ENCODE measurements at places on chromosomes 4 and X. TPM values are rescaled to one million over a fixed set of nuclear protein-coding genes. Genes with fewer than 3 reads are reported as not detected.

DNA sequence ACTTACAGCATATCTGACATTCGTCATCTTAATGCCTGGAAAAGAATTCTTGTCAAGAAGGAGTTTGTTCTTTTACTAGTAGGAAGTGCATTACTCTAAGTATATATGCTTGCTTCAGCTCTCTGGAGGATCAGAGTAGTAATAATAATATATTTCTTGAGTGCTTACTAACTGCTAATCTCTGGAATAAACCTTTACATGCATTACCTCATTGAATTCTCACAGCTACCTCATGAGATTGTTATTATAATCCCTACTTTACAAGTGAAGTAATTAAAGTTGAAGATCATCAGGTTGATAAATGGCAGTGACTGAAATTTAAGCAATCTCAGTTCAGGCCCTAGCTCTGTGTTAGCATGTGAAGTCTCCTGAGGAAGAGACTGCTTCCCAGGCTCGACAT lies 115.0 kb upstream of the PDE5A start:
- no peak for DNase-seq

The NSG1 gene
- total RNA-seq = not detected

DNA sequence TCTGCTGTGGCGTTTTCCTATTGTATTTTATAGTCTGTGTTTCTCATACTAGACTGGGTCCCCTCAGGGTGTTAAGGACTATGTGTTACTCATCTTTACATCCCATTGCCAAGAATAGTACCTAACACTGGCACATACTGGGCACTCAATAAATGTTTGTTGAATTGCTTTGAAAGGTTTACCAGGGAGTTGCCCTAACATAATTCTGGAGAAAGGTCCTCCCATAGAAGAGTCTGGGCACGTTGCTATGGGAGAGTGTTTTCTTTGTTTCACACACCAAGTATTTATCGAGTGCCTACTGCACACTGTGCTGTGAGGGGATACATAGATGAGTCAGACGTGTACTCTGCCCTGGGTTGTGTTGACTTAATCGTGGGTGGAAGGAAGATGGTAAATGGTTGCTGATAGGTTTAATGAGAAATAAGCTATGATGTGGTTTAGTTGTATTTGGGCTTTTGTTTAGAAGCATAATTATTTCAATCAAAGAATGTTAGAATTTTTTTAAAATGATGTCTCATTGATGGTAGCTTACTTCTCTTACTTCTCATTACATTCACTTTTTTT lies 42.9 kb downstream of the AFF1 start:
- DNase-seq = peak; percentile 57

The SPOCK3 gene
- total RNA-seq = 0.51 TPM

DNA sequence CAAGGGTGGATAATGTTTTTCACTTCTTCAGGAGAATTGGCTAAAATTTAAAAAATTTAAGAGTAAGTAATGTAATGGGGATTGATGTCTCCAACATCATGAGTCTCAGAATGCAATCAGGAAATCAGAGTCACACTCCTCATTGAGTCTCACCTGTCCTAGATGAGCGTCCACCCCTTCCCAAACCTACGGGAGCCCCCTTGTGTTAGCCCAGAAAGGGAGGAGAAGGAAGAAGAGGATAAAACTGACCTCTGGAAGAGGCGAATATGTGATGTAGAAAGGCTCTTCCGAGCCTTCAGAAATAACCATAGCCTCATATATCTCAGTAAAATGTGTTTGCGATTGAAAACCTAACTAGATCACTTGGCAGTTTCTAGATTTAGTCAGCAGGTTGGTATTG lies 157.1 kb downstream of the DCLK2 start:
- no peak for DNase-seq

DNA sequence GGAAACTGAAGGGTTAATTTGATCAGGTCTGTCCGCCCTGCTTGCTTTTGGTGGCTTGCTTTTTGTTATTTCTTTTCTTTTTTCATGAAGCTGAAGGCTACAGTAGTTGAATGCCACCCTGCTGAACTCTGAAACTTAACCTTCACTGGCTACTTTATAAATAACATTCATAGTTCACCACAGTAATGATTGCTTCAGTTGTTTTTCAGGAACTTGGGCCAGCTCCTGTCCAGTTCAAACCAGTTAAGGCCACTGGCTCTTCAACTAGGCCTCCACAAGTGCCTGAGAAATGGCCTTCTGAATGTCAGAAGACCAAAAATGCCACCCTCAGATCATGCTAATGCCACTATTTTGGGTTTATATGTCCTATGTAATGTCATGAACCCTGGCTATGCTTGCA lies 7.7 kb upstream of the ASB9 start:
- no peak for DNase-seq

The SPARCL1 gene
- total RNA-seq = not detected

The C4orf50 gene
- not detected for total RNA-seq

- no peak for DNase-seq
Observed at GRCh38 chrX:63739885-63740284, 45.1 kb downstream of the ARHGEF9 start.

The SMIM20 gene
- 21.0 TPM for total RNA-seq

- DNase-seq = no peak
Observed at GRCh38 chr4:184536065-184536880, 61.9 kb upstream of the IRF2 start.

The GPR82 gene
- total RNA-seq = not detected

The GPR173 gene
- 0.68 TPM for total RNA-seq

GRCh38 chr4:77845400-77845799 lies 17.2 kb upstream of the MRPL1 start:
- DNase-seq = no peak

- DNase-seq = no peak
Observed at GRCh38 chr4:2881431-2881830, 37.8 kb downstream of the ADD1 start.

GRCh38 chr4:18698119-18698883 lies 676.7 kb upstream of the LCORL start:
- DNase-seq = no peak

The RAB28 gene
- total RNA-seq = 10.6 TPM

DNA sequence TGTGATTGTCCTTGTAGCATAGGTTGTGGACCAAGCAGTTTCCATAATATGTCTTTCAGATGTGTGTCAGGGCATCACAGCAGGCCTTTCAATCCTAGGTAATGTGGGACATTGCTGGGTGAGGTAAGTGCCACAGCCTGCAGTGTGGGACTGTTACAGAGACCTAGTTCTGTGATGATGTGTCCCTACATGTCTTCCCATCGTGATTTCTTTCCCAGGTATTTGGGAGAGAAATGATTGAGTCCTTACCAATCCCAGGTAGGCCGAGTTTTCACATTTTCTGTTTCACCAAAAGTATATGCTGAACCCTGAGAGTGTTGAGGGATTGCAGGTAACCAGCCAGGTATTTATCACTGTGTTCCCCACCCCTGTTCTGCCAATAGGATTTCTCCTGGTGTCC lies 10.6 kb upstream of the ATXN3L start:
- DNase-seq = no peak

DNA sequence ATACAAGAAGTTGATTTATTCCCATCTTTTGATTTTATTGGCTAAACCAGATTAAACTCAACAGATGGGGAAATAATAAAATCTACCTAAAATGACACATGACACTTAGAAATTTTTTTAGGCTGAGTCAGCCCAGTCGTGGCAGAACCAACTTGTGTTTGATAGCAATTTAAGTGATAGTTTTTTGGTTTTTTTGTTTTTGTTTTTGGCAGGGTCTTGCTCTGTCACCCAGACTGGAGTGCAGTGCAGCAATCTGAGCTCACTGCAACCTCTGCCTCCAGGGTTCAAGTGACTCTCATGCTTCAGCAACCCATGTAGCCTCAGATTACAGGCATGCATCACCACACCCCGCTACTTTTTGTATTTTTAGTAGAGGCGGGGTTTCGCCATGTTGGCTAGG lies 370.3 kb upstream of the NOCT start:
- no peak for DNase-seq

DNA sequence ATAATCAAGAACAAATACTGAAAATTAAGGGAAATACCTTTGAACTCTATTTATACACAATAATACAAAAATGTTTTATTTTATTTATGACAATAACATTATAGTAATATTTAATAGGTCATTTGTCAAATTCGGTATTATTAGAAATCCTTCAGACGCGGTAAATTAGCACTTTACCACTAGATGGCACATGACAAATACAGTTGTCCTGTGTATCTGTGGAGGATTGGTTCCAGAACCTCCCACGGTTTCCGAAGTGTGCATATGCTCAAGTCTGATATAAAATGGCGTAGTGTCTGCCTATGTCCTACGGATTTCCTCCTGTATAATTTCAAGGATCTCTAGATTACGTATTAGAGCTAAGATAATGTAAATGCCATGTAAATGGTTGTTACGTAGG lies 8.1 kb upstream of the LINC00632 start:
- DNase-seq = no peak

The SLC38A5 gene
- 0.54 TPM for total RNA-seq

DNA sequence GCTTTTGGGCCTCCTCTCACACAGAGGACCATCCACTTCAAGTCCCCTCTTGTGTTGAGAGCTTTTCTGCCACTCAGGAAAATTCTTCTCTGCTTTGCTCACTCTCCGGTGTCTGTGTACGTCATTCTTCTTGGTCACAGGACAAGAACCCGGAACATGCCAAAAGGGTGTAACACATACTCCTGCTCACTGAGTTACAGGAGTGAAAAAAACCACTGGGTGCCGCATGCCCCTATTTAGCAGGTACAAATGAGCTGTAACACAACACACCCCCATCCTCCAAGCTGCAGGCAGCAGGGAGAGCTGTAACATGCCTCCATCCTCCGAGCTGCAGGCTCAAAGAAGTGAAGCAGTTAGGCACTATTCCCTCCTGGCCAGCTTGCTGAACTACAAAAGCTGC lies 13.0 kb upstream of the CXCL2 start:
- peak; percentile 75 for DNase-seq

The FSTL5 gene
- not detected for total RNA-seq

The NDNF gene
- 0.29 TPM for total RNA-seq

The PPEF1 gene
- not detected for total RNA-seq

DNA sequence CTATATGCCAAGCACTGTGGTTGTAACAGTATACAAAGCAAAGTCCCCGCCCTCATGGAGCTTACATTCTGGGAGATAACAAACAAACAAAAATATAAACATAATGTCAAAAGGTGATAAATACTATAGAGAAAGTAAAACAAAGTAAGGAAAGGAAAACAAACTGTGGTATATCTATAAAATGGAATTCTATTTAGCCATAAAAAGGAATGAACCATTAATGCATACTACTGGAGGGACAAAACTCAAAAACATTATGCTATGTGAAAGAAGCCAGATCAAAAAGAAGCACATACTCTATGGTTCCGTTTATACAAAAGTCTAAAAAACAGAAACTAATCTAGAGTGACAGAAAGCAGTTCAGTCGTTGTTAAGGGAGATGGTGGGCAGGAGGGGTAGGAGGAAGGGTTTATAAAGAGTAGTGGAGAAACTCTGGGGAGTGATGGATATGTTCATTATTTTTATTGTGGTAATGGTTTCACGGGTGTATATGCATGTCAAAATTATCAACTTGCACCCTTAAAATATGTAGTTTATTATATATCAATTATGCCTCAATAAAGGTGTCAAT lies 31.5 kb downstream of the GPC3 start:
- no peak for DNase-seq

DNA sequence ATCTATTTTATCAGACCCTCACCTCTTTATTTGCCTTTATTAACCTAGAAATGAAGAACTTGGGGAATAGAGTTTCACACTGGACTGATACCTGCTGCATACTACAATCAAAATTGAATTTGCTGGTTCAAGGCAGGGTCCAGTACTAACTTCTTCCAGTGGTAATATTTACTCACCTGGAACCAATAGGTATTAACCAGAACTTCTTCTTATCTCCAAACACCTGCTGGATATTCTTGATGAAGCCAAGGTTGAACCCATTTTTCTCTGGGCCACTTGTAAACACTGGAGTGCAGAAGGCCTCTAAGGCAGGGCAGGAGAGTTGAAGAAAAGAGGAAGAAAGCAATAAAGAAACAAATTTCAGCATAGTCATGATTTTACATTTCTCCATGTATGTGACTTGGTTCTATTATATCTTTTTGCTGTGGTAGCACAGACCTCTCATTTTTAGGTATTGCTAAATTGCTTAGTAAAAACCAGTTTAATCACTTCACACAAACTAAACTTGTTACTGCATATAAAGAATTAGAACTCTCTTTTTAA lies 101.1 kb downstream of the ZDHHC15 start:
- DNase-seq = no peak

The IL9R gene
- not detected for total RNA-seq

The OTC gene
- not detected for total RNA-seq

DNA sequence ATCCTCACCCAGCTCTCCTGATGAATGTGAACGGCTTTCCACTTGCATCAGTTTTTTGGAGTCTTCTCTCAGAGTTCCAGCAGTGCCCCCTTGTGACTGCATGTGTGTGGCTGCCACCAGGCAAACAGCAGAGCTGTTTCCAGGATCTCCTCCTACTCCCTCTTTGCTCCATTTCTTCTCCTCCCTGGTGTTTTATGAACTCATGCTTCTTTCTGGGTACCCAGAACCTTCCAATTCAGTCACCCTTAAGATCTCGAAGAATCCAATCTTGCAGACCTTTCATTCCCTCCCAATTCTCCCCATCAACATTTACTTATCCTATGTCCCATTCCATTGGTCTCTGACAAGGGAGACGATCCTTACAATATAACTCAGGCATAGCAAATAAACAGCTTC lies 6.8 kb upstream of the TCEANC start:
- peak; percentile 71 for DNase-seq
